CD4-positive, alpha-beta T cell treated with Interleukin-6 at 100 ng/mL for 8 hours (primary cell): ENCODE measurements at places on chromosomes 11 and 22.

- no peak for DNase-seq
These were observed 108.4 kb downstream of the MED15 start for GRCh38 chr22:20615533-20616450.

DNA sequence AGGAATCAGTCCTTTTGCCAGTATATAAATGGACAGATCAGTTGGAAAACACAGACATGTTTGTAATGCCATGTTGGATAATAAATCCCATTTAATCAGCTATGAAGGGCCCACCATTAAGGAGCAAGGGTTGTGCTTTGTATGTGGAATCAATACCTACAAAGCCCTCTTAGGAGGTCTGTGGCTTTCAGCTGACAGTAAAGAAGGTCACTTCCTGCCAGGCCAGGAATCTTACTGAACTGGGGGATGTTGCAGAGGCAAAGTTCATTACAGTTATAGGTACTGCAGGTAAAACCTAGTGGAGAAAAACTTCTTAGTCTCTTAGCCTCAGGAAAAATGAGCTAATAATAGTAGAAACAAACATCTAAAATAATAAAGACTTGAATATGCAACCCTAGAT lies 129.5 kb downstream of the FAM76B start:
- DNase-seq = peak; percentile 7

DNA sequence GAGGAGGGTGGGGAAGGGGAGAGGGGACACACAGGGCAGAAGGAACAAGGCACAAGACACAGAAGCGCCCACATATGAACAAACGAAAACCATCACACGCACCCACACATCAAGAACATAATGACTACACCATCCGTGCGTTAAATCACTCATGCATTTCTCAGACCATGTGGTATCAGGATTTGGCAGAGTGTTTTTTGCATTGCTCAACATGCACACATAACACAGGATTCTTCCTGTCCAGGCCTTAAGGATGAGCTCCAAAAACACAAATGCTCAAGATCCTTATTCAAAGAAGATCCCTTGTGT lies 309.5 kb downstream of the CADM1 start:
- no peak for DNase-seq

DNA sequence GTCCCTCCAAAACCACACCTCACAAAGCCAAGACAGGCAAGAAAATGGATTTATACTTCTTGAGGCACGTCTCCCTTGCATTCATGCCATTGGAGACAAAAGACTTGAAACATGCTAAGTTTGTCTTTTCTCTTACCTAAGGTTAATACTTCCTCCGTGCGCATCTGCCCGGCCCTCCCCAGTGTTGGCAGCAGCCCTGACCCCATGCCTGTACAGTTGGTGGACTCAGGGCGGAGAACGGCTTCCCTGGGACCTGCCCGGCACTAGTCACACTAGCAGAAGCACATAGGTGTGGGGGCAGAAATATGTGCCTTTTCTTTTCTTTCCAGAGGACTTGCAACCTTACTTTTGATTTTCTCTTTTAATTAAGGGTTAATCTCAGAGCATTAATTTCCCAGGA lies 45.2 kb upstream of the FLI1 start:
- no peak for DNase-seq

- DNase-seq = no peak
These were observed 16.6 kb downstream of the RTN4RL2 start for GRCh38 chr11:57476757-57477506.

GRCh38 chr11:883527-883926 lies 27.1 kb downstream of the CHID1 start:
- no peak for DNase-seq

GRCh38 chr22:41781507-41781906 lies 19.0 kb upstream of the CCDC134 start:
- peak; percentile 8 for DNase-seq

GRCh38 chr11:104146421-104146820 lies 17.5 kb downstream of the PDGFD start:
- no peak for DNase-seq

DNA sequence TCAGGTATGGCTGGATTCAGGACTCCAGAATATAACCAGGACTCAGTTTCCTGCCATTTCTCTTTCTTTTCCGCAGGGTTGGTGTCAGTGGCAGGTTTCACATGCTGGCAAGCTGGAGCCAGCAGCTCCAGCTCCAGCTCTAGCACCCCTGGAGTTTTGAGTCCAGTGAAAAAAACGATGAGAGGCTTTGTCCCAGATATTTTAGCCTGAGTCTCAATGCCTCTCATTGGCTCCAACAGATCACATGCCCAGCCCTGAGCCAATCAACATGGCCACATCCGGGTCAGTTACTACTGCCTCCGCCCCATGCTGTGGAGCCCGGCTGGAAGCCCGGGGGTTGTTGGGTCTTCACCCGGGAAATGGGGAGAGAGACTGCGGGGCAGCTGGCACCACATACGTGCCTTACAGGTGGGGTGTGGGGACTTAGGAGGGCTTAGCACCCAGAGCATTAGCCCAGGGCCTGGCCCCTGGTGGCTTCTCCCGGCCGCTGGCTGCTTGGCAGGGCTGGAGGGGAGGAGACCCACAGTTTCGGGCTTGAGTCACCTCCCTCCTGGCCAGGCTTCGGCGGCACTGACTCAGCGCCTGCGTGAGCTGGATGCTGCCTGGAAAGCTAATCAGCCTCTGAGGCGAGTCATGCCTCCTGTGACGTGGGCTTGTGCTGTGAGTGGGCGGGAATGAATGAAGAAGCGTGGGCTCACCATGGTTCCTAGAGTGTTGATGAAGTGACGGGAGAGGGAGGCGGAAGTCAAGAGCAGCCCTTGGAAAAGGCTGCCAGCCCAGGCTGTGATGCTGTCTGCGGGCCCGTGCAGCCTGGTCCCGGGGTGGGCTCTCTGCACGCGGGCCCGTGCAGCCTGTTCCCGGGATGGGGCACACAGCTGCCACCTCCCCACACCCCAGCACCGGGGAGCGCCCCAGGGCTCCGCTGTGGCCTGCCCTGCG lies 15.3 kb upstream of the MRTFA start:
- peak; percentile 71 for DNase-seq

DNA sequence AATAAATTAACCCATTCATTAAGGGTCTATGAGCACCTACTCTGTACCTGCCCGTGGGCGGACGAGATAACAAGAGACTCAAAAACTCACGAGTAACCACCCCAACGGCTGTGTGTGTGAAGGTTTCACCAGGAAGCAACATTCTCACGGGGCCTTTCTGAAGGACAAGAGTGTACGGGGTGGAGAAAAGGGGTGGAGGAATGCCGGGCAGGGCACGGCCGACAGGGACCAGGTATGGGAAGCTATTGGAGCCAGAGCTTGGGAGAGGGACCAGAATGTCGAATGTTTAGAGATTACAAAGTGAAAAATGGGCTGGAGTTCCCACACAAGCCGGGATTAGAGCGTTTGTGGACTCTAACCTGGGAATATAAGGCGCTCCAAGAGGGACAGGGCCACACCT lies 1.6 kb downstream of the KMT5B start:
- DNase-seq = no peak

DNA sequence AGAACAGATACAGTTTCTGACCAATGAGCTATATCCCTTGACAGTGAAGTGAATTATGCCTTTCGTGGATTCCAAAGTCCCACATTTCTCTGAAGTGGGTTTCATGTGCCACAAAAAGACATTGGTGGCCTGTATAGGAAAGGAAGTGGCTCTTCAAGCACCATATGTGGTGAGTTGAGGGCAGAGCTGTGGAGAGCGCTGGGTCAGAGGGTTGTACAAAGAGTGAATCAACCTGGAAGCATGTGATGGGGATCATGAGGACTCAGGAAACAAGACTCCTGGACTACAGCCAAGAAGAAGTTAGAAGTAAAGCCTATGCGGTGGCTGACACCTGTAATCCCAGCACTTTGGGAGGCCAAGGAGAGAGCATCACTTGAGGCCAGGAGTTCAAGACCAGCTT lies 579 bp upstream of the SLC5A4 start:
- no peak for DNase-seq

DNA sequence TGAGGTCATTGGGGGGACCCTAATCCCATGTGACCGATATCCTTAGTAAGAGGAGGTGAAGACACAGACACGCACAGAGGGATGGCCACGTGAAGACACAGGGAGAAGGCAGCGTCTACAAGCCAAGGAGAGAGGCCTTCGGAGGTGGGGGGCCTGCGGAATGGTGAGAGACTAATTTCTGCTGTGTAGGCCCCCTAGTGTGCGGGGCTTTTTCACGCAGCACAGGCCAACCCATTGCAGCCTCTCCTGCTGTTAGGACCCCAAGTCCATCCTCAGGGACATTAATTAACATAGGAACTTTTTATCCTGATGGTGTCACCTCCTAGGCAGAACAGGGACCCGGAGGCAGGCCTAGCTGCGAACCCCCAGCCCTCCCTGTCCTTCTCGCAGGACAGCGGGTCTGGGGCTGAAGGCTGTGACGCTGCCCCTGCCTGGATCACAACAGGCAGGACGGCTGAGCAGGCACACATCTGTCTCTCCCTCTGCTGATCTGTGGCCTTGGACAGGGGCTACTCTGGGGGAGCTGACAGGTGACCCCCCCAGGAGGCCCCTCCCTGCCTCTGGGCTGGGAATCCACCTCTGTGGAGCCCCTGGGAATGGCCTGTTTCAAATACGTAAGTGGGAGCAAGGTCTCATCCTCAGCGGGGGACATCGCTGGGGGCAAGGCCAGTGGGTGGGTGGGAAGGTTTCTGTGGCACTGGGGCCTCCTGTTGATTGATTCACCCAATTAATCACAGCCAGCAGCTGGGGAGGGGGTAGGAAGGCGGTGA lies 7.9 kb downstream of the ASCL2 start:
- DNase-seq = no peak

- DNase-seq = no peak
These were observed 14.9 kb downstream of the HEPHL1 start for GRCh38 chr11:94036096-94036495.

- no peak for DNase-seq
These were observed 217.0 kb upstream of the ZBED5 start for GRCh38 chr11:11074686-11075335.

- DNase-seq = no peak
These were observed 396.4 kb upstream of the CCDC90B start for GRCh38 chr11:83682611-83682973.
